ENCODE measurements at places on chromosomes 13 and 19.

DNA sequence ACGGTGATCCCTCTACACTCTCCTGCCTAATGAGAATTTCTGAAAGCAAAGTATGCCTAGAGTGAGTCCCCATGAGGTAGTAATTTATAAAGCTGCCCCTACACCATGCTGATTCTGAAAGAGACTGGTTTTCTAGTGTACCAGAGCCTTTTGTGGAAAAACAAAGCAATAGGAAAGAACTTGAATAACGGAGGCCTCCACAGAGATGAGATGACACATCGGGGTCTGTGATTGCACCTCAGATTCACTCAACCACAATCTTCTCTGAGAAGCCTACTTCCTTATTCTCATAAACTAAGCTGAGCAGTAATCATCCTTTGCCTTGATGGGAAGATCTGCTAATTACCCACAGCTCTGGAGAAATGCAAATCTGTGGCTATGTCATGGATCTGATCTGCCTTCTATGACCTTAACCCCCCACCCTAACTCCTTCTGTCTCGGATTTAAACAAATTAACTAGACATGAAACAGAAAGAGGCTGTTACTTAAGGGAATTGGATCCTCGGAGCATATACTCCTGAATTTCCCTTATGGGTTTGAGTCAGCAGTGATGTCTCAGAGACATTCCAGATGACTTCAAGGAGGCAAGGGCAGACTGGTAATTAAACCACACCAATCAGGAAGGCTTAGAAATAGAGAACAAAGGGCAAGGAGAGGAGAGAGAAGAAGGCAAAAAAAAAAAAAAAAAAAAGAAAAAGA is 128.0 kb downstream of the DCT start:
- no peak for DNase-seq

GRCh38 chr19:33481863-33482262 is 39.7 kb downstream of the PEPD start:
- no peak for DNase-seq

GRCh38 chr13:101829484-101829883 is 377.0 kb downstream of the ITGBL1 start:
- DNase-seq = no peak

DNA sequence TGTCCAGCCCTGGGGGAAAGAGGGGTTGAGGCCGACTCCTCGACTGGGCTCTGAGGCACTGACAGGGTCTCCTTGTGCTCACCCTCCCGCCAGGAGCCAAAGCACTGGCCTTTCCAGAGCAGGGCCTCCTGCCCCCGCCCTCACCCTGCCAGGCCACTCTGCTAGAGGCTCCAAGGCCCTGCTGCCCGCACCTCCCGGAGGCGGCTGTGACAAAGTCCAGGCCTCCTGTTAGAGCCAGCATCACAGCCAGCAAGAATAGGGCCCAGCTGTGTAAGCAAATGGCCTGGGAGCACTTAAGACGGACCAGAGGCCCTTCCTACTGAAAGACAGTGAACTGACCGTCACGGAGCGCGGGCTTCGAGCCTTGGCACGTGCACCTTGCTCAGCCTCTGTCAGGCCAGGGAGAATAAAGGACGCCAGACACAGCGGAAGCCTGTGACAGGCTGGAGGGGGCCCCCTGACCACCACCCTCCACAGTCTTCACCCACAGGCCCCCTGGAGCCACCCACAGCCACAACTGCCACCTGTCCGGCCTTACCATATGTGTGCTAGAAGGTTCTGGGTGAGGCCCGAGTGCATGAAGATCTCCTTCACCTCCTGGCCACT is 50.9 kb downstream of the EPS15L1 start:
- no peak for DNase-seq

DNA sequence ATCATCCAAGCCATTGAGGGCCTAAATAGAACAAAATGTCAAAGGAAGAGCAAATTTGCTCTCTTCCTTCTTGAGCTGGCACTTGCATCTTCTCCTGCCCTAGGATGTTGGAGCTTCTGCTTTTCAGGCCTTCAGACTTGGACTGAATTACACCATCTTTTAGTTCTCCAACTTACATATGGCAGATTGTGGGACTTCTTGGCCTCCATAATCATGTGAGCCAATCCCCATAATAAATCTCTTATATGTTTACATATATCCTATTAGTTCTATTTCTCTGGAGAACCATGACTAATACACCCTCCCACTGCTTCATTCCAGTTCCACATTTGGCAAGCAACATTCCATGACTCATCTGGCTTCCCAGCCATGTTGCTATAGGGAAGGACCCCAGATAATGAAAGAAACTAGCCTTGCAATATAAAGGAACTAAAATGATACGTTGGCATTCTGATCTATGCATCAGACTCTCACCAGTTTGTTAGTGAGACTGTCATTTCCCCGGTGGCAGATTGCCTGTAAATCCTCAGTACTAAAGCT is 11.0 kb upstream of the ACOD1 start:
- DNase-seq = no peak

DNA sequence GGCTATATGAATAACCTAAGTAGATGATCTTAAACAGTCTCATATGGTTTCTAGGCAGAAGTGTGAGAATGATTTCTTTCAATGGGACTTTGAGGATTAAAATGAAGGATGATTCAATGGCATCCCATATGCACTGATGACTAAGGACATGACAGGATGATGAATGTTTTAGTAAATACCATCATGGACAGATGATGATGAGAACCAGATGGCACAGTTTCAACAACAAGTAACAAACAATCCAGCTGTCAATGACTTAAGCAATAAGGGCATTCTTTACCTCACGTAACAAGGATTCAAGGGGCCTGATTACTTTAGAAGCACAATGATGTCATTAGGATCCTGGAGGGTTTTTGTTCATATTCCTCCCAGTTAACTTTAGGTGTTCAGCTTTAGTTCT is 2678.4 kb downstream of the PCDH9 start:
- no peak for DNase-seq

GRCh38 chr19:53792721-53793433 is 31.2 kb downstream of the NLRP12 start:
- peak; percentile 73 for DNase-seq

- no peak for DNase-seq
These were observed 479.7 kb downstream of the FOXO1 start for GRCh38 chr13:40186626-40187323.

DNA sequence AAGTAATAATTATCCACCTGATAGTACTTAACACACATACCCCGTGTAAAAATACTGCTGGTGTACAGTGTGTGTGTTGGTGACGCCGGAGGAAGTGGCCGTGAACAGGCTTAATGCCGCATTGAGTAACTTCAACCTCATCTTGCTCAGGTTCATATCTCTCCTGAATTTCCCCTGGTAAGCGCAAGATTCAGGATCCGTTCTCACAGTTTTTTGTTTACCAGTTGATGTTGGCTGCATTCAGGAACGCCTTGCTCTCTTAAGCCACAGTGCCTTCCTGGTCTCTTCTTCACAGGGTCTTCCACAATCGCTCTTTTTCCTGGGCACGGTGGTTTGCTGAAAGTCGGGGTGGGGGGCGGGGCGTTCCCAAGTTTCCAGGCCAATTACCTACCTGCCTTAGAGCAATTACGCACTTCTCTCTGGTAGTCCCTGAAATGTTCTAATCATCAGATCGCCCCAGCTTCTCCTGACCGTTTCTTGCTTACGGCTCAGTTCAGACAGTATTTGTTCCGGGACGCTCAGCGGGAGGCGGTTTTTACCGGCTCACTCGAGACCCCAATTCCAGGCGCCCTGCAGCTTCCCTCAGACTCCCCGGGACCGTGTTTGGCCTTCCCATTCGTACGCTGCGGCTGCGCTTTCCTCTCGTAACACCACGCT is 706 bp upstream of the DNAJC3 start:
- DNase-seq = peak; percentile 25

DNA sequence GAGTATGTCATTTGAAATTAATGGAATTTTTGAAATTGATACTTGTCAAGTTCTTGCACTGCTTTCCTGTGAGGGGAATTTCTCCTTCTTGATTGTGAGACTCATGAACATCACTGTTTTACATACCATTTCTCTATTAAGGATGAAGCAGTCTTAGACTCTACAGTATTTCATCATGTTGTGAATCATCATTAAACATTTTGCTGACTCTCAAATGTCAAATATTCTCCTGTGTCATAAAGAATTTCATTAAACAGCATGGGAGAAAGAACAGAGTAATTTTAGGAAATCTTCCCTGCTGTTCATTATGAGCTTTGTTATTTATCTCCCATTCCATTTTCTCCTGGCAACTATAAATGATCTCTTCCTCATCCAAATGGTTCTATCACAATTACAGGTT is 729.0 kb downstream of the PCDH9 start:
- DNase-seq = no peak

GRCh38 chr19:46031781-46032596 is 8.8 kb downstream of the IGFL4 start:
- DNase-seq = no peak

DNA sequence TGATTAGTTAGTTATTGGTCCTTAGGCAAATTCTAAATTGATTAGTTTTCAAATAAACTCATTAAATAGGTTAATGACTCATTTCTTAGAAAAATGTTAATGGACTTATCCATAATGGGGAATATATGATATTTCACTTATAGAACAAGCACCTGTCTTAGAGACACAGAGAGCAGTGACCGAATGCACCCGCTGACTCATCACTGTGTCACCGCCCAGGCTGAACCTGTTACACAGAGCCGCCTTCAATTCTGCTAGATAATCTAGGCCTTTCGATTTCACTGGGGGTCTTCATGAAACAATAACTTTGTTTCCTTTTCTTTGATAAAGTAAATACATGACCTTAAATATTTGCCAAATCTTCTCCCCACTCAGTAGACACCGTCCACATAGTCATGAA is 13.1 kb downstream of the IRS2 start:
- no peak for DNase-seq

- no peak for DNase-seq
These were observed 111.2 kb downstream of the KCNRG start for GRCh38 chr13:50126263-50126992.

DNA sequence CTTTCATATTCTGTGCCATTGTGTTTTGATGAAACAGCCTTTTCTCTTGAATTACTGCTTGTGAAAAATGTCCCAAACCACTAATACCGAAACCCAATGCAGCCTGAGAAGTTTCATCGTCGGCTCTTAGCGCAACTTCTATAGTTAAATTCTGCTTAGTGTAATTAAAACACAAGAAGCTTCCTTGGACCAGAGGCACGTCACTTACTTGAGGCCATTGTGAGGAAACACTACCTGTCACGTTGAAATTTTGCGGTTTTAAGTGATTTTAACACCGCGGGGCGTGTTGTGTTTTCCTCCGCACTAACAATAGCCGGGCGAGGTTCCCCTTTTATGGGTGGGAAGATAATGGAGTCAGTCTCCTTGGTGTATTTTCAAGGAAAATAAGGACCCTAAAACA is 70.9 kb downstream of the GGACT start:
- DNase-seq = peak; percentile 10

DNA sequence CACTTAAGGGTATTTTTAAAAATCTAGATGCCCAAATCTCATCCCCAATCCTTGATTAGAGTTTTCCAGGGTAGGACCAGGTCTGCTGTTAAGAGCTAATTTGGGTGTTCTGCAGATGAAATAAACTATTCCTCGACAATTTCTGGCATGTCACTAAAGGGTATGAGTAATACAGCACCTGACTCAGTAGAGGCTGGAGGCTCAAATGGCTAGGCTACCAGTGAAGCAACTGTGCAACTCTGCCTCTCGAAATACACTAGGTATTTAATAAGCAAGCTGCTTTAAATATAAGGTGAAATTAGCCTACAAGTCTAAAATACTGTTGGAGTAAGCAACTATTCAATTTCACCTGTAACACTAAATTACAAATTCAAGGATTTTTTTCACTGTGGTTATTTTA is 1.5 kb downstream of the RNF6 start:
- DNase-seq = no peak

- DNase-seq = no peak
These were observed 55.4 kb upstream of the UBL3 start for GRCh38 chr13:29905845-29906244.

DNA sequence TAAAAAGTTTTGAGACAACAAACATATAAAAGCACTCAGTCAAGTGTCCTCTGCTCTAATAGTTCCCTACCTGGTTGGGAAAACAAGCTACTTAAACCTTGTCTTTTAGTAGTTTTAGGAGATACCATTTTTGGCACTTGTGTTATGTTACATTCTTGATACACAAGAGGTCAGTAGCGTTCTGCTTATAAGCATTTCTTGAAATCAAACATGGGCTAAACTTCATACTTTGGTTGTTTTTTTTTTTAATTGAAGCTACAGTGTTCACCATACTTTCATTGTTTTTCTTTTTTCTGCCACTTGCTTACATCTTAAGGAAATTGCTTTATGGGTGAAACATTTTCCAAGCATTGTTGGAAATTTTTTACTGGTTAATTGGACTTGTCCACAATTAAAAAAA is 12.9 kb downstream of the NHLRC3 start:
- DNase-seq = peak; percentile 14

- DNase-seq = no peak
These were observed 13.8 kb downstream of the YJU2 start for GRCh38 chr19:4260613-4261191.

- no peak for DNase-seq
These were observed 3.1 kb downstream of the PCDH8 start for GRCh38 chr13:52845334-52845761.

DNA sequence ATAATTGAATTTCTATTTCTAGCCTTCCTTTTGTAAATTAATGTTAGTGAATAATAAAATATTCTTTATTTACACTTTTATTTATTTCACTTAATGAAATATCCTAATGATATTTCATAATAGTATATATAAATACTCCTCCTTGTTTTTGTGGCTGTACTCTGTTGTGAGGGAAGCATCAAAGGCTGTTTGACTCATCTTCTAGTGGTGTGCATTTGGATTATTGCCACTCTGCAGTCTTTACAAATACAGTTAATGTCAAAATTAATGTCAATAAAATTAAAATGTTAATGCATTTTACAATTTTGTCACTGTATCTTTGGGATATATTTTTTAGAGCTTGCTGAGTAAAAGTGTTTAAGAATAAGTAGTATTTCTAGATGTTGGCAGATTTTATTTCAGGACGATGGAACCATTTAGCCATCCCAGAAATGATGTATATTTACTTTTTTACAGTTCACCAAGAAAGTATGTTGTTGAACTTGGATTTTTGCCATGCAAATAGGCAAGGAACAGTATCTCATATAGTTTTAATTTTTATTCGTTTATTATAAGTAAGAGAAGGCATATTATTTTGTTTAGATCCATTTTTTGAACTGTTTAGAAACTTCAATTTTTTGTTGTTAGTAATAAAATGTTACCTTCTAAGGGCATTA is 281.2 kb upstream of the SLITRK6 start:
- no peak for DNase-seq

DNA sequence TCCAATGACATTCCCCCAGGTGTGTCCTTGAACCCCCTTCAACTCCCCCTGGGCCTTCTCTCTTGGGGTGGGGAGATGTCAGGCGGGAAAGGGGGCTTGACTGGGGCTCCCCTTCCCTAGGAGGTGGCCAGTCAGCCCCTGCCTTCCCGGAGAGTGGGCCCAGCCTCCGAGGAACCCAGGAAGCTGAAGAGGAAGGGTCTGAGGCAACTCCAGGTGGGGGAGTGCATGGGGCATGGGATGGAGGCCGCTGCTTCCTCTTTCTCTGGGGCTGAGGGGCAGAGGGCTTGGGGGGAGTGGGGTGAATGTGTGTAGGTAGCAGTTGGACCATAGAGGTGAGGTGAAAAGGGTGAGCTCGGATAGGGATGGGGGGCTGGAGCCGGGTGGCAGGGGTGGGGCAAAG is 2.7 kb upstream of the INAFM1 start:
- DNase-seq = no peak

Data from CD4-positive, alpha-beta T cell treated with Interleukin-15 for 4 hours (primary cell).